Osteocyte (in vitro differentiated cells): ENCODE measurements at places on chromosomes 16 and 17. TPM values are rescaled to one million over a fixed set of nuclear protein-coding genes. Genes with fewer than 3 reads are reported as not detected.

Gene CA7
- total RNA-seq: not detected in 2 replicates

Gene ADAP2
- total RNA-seq: 0.31 and 0.62 TPM in 2 replicates

Gene MYL4
- total RNA-seq: not detected in 2 replicates

Gene SEZ6
- not detected in 2 replicates for total RNA-seq
